ENCODE measurements at places on chromosomes 5 and 9.

DNA sequence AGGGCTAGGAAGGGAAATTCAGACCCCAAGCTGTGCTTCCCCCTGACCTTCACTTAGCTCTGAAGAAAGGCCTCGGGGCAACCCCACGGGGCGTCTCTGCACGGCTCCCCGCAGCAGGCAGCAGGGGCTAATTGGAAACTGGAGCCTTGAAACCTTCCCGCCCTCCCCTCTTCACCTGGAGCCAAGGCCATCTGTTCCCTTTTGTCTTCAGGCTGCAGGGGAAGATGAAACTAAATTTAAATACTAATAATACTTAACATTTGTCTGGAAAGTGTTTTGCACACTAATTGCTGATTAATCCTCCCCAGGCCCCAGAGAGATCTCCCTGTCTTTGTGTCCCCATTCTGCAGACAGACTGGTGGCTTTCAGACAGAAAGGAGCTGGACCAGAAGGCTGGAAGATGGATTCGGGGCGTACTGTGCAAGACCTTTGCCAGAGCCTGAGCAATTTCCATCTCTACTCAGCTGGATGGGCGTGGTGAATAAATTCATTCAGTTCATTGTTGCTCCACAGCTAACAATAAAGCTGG is 34.1 kb upstream of the CPLX2 start:
- no peak for DNase-seq

GRCh38 chr5:136309932-136310598 is 55.3 kb downstream of the TRPC7 start:
- DNase-seq = no peak

GRCh38 chr5:177365845-177366527 is 8.3 kb downstream of the RGS14 start:
- no peak for DNase-seq

GRCh38 chr5:116673453-116673852 is 98.8 kb upstream of the SEMA6A start:
- no peak for DNase-seq

DNA sequence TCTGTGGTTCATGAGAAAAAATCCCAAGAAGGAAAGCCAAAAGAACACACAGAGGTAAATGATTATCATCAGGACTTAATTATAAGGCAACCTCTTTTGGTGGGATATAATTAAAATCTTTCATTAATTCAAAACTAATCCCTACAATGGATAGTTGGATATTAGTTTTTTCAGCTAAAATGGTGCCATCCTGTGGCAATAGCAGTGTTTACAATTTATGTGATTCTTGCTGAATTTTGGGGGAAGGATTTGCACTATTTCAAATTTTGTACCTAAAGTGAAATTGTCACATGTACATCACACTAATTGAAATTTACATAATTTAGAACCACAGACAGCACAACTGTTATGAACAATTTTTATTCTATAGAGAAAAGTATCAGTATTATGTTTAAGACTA is 67.0 kb downstream of the CAST start:
- DNase-seq = no peak

- DNase-seq = no peak
Observed at GRCh38 chr5:158635565-158635964, 464.2 kb downstream of the EBF1 start.
